NCI-H1092 (cell line): ENCODE measurements at places on chromosomes 7 and 10.

- DNase-seq, result no peak
These were observed 90.9 kb downstream of the NT5C2 start for GRCh38 chr10:103102195-103102594.

- no peak for DNase-seq
These were observed 15.5 kb upstream of the TMEM120A start for GRCh38 chr7:76009672-76010600.

- no peak for DNase-seq
These were observed 41.2 kb upstream of the VCL start for GRCh38 chr10:73956476-73957359.

DNA sequence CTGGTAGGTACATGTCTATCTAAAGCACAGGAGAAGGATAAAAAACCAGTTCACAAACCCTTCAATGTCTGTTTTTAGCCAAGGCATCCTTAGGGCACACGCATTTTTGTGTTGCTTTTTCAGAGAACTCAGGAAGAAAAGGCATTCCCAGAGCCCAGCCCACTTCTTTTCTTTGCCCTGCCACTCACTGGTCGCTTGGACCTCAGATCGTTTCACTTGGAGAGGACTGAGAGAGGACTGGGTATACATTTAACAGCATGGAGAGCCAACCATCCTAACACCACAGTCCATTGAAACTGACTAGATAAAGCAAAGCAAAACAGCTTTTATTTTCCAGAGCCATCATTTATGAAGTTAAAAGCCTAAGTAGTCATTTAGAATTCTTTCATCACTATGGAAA lies 194.2 kb downstream of the CAMK1D start:
- no peak for DNase-seq

- no peak for DNase-seq
These were observed 158.1 kb downstream of the MAD1L1 start for GRCh38 chr7:2074691-2075090.

DNA sequence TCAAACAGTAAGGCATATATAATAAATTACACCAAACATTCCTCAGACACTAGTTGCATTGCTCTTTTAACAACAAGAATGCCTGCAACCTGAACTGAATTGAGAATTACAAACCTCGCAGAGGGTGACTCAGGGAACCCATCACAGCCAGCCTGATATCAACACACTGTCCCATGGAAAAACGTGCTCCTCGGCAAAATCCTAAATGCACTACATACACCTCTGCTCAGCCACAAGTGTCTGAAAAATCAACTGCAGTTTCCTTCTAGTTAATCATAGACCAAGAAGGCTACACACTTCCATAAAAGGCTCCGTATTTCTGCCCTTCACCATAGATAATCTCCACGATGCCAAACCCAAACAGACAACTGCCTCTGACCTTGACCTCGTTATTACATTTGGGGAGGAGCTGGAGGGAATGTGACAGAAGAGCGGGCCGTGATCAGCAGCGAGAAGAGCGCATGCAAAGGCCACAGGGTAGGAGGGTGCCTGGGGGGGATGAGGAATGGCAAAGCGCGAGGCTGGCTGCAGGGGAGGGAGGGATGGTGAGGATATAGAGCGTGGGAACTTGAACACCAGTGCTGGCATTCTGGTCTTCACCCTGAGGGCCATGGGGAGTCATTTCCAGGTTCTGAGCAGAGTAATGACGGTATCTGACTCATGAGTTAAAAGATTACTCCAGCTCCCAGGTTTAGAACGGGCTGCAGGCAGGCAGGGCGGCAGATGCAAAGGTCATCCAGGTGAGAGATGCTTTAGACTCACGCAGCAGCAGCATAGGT lies 201.9 kb upstream of the FRMD4A start:
- DNase-seq, result no peak

GRCh38 chr7:84142726-84143125 lies 51.9 kb downstream of the SEMA3A start:
- DNase-seq, result no peak

- no peak for DNase-seq
These were observed 313.0 kb upstream of the GLI3 start for GRCh38 chr7:42549866-42550485.

DNA sequence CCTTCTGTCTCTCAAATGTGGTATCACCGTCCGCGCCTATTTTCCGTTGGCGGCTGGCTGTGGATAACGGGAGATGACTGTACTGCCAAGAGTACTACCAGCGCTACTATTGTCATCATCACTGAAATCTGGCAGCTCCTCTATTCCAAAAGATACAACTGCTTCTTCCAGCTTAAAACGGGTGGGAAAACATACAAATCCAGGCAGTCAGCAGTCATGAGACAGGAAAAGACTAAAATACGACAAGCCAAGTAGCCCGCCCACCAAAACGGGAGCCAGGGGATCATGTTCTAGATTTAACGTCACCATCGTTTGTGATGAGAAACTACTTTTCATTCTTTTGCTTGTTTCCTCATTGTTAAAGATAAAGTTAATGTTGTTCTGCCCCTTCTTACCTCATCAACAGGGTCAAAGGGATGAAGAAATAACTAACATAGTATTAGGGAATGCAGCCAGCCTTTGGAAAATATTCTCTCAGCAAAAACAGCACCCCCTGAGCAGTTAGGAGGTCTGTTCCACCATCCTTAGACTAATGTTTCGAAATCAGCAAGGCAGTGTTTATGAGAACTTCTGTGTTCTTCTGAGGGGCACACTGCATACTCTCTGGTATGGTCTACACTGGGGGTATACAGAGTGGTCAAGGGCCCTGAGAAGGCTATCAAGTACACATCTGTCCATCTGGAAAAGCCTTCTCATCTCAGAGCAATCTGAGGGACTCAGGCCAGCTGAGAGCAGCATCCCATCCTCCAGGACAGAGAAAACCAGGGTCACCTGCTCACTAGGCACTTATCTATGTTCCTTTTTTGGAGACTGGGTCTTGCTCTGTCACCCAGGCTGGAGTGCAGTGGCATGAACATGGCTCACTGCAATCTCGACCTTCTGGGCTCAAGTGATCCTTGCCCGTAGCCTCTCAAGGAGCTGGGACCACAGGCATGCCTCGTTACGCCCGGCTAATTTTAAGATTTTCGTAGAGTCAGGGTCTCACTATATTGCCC lies 47.5 kb downstream of the GNA12 start:
- no peak for DNase-seq

GRCh38 chr7:101922631-101923601 lies 105.5 kb downstream of the CUX1 start:
- no peak for DNase-seq

DNA sequence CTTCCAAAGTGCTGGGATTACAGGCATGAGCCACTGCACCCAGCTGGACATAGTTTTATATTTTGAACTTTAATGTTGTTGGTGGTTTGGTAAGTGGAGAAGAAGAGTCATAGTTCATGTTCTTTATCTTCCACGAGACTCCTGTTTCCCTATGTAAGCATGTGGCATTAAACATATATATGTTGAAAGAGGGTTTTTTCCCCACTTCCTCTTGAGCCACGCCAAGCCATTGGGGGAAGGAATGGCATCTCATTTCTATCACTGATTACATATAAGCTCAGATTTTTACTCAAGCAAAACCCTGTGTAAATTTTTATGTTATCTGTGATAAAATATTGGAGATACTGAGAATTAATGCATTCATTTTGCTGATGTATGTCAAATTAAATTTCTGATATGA lies 300.4 kb downstream of the PHF14 start:
- DNase-seq, result no peak

DNA sequence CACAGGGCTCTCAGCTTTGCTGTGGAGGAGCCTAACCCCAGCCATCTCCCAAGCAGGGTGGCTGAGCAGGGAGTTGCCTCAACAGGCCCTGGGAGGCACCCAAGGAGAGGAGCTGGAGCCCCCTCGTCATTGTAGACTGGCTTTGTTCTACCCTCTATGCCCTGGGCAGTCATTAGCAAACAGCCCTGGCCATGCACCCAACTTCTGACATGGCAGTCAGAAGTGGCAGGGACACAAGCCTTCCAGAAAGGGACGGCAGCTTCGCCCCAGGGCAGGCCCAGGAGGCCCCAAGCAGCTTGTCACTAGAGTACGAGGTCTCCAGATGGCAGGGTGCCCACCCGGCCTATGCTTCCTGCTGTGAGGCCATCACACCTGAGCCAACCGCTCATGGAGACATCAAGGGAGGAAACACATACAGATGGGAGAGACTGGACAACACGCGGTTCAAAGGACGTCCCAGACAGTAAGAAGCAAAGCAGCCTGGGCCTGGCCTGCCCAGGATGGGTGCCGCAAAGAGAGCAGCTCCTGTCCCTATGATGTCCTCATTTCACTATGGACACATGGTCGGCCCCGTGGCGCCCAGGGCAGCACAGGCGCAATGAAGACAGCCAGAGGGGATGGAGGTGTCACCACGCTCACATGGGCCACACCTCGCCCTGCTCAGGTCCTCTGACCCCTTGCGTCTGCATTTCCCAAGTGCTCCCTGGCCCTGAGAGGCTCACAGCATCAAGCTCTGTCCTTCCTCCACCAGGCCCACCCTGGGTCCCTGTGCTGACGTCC lies 190.9 kb upstream of the CXCL12 start:
- no peak for DNase-seq

- no peak for DNase-seq
These were observed 103.6 kb downstream of the AHR start for GRCh38 chr7:17401791-17402627.

DNA sequence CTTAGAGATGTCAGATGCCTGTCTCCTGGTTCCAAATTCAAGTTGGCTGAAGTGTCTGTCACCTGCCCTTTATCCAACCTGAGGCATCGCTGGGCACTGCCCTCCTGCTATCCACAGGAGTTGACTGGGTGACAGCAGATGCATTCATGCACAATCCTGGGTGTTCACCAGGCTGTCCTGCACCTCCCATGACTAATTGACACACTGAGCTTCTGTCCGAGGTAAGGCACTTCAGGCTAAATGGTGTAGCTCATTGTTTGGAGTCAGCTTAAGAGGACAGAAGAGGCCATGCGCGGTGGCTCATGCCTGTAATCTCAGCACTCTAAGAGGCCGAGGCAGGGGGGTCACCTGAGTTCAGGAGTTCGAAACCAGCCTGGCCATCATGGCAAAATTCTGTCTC lies 2.4 kb downstream of the UCMA start:
- DNase-seq, result no peak

DNA sequence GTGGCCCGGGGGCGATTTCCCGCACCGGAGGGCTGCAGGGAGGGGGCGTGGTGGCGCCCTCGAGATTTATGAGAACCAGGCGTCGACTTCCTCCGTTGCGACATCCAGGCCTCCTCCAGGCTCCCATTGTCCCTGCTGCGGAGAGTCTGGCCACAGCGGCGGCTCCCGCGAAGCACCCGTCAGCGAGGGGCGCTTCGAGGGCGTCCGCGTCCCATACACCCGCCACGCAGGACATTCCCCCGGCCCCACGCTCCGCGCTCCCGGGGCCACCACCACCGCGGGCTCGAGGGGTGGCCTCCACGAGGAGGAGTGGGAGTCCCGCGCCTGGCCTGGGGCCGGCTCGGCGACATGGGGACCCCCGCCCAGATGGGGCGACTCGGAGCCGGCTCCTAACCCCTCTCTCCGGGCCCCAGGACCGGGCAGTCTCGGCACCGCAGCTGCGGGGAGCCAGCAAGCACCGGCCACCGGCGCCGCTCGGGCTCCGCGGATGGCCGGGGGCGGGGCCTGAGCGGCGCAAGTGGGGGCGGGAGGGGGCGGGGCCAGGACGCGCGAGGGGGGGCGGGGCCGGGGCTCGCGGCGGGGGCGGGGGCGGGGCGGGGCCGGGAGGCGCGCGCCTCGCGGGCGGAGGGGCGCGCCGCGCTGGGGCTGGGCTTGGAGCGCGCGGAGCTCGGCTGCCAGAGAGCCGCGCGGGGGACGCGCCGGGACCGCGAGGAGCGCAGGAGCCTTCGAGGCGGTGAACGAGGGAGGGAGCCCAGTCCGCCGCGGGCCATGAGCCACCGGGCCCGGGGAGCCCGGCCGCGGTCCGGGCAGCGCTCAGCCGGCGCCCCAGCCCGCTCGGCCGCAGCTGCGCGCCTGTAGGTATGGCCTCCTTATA lies at the start of gene SH2B2:
Gene SH2B2, plus strand, starts transcription at position 632 of the 874 bp plus-strand sequence. CDS start 13,683 bp downstream, outside the sequence.
- DNase-seq, result peak; percentile 55

DNA sequence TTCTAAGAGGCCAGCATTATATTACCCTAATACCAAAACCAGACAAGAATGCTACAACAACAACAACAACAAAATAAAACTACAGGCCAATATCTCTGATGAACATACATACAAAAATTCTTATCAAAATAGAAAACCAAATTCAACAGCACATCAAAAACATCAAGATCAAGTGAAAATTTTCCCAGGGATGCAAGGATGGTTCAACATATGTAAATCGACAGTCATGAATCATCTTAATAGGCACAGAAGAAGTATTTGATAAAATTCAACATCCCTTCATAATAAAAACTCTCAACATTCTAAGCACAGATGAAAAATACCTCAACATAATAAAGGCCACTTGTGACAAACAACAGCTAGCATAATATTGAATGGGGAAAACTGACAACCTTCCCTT lies 75.3 kb downstream of the JMJD1C start:
- no peak for DNase-seq

GRCh38 chr10:99520040-99520846 lies 12.5 kb upstream of the NKX2-3 start:
- no peak for DNase-seq

DNA sequence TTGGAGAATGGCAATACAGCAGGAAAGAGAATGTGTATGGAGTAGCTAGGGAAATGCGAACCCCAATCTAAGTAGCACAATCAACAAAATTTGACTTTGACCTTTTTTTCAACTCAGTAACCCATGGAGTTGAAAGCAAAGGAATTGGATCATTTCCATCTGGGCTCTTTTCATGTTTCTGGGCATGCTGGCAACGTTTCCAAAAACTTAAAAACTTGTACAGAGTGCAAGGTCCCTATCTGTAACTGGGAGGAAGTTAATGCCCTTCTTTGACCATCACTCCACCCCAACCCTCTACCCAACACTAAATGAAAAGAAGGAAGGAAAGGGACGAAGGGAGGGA lies 1.3 kb upstream of the HIBADH start:
- no peak for DNase-seq

DNA sequence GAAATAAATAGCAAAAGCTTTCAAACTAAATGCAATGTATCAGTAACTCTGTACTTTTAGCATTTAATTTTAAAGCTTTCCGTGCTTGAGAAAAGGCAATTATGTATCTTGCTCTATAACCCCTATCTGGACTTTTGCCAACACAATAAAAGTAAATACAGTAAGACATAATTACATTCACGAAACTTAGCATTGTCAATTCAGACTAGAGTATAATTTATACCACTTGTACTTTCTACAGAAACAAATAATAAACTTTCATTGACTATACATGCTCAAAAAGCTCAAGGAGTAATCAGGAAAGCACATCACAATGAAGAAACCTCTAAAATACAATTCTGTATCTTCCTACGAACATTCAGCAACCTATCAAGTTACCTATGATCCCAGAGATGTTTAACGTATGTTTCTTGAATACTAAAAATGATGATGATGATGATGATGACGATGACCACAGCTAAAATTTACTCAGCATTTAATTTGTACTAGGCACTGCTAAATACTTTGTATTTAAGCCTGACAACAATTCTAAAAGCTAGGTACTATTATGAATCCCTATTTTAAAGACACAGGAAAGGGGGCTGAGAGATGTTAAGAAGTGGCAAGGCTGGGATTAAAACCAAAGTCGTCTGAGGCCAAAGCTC lies 44.9 kb downstream of the MINDY3 start:
- no peak for DNase-seq
